ENCODE measurements at places on chromosomes 7 and 10.

DNA sequence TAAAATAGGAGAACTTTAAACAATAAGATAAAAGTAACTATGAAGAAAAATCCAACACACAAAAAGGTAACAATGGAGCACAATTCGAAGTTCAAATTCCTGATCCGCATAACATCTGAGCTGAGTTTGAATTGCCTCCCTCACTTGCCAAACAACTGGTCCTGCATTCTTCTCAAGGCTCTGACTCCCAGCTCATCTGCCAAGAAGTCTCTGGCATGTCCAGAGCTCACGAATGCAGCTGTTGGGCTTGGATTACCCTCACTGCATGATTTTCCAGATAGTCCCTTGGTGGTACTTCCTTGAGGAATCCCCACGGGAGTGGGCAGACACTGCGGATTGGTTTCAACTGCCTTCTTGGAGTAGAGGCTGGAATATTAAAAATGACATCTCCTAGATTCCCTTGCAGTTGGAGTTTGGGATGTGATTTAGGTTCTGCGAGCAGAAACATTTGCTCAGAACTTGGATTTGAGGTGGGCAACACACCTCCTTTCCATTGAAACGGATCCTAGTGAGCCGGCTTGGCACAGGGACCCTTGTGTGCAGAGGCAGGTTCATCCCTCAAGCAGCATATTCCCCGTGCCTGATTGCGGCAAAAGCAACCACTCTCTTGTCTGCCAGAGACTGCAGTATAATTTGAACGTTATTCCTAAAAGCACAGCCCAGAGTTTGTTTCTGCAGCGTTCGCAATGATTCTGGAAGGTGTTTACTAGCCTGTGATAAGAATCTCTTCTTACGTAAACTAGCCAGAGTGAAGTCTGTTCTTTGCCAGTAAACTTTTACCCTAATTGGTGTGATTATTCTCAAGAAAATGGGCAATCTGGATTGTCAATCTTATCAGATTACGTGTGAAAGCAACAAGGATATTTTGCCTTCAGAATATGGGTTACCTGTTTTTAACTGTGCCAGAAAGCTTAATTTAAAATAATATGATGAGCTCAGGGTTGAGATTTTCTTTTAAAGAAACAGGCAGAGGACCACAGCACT is 23.4 kb upstream of the PRKCQ start:
- DNase-seq, result no peak

- DNase-seq, result no peak
These were observed 2.1 kb upstream of the HOXA1 start for GRCh38 chr7:27097686-27098577.

- DNase-seq, result no peak
These were observed 52.2 kb downstream of the ASB13 start for GRCh38 chr10:5614155-5614721.

GRCh38 chr10:71255808-71256660 is 43.7 kb downstream of the UNC5B start:
- DNase-seq, result no peak

DNA sequence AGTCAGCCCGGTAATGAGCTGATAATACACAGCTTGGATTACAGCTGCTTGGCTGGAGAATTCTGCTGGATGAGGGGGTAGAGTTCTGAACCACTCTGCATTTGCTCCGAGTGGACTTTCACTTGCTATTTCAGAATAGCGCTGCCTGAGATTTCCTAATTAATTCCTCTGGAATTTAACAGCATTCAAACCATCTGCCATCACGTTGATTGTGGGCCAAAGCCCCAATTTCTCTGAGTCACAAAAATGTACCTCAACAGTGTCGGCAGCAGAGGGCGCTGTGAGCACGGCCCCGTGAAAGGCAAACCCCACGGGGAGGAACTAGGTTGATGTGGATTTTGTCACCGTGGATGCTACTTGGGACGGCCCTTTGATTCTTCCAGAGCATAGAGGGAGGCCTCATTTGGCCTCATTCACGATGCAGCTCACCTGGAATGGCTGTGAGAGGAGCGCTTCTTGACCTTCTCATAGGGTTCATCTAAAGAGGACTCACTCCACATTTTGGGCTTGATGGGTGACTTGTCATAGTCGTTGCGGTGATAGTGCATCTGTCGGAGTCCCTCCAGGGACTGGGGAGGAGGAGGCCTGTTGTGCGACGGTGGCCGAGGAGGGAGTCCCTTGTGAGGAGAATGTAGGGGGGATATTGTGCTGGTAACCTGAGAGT is 73.3 kb downstream of the PRPF18 start:
- peak; percentile 55 for DNase-seq

DNA sequence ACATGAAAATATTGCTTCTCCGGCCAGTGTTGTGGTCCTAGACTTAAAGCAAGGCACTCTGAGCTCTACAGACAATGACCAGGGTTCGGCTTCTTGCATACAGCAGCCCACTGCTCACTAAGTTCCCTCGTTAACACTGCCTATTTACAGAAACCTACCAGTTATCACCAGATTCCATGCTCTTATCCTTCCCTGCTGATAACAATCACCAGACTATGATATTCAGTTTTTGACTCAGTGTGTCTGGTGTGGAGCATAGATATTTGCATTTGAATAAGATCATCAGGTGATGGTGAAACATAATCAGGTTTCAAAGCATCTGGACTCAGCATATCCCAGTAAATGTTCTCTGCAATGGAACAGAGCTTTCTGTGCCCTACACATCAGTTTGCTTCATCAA is 182.3 kb downstream of the SNX13 start:
- no peak for DNase-seq

DNA sequence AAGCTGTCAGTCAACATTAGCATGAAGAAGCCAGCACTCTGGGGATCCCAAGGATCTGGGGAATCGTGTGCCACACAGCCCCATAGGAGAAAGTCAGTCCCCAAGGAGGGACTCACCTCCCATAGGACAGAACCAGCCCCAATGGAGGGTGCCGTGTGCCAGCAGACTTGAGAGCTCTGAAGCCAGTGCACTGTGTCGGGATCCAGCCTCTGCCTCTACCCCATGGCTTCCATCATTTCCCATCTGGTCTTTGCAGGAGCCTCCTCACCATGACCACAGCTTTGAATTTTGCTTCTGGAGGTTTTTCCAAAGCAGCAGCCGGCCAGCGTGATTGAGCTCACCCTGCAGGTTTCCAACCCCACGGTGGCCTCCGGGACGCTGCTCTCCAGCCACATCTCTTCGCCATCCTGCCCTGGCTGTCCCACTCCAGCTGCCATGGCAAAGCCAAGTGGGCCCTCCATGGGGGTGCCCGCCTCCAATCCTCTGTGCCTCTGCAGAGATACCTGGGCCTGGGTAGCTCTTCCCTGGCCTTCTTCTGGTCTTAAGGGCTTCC is 171.8 kb upstream of the SHH start:
- no peak for DNase-seq

- no peak for DNase-seq
These were observed 2.0 kb upstream of the HEPACAM2 start for GRCh38 chr7:93228302-93228701.

DNA sequence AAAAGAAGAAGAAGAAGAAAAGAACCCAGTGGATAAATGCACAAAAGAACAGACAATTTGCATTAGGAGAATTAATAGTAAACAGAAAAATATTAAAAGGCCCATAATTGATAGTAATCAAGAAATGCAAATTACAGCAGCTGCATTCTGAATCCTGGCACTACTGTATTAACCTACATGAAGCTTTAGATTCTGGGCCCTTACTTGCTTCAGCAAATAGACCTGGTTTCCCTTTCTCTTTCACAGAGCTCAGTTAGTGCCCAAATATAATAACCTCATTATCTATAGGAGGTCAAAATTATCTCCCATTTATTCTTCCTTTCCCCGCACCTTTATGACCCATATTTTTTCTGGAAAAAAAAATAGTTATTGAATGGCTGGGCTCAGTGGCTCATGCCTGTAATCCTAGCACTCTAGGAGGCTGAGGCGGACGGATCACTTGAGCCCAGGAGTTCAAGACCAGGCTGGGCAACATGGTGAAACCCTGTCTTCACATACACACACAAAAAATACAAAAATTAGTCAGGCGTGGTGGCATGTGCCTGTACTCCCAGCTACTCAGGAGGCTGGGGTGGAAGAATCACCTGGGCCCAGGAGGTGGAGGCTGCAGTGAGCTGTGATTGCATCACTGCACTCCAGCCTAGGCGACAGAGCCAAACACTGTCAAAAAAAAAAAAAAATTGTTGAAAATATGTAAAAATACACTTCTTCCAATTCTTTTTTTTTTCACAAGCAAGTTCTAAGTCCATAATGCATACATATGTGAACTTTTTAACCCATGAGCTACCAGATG is 36.0 kb upstream of the PIK3AP1 start:
- DNase-seq, result no peak

DNA sequence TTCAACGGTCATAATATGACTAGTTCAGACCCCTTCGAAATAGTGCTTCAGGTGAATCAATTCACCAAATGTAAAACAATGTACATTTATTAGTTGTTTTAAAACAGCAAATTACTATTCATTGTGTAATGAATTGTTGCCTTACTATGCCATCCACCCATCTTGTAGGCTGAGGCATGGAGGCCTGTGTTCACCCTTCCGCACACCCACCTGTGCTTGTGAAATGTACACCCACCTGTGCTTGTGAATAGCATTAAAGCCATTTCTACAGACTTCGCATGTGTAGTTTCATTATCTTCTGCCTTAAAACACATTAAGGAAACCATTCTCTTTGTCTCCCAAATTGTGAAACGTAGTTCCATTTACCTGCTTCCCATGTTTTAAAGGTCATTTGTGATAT is 16.8 kb downstream of the CLRN3 start:
- DNase-seq, result no peak

DNA sequence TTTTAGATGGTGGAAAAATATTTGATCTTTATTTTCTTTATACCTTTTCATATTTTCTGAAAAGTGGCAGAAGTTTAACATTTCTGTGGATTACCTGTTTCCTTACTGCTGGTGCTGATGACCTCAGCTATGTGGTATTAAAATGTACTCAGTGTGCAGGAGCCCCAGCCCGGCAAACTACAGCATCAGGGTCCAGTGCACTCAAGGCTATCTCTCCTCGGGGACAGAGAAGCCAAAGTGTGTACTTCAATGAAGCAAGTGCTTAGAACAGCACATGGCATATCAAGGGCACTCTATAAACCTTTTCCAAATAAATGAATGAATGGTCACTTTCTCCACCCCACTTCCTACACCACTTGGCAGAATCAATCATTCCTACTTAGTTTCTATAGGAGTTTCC is 111.8 kb downstream of the HIP1 start:
- no peak for DNase-seq

DNA sequence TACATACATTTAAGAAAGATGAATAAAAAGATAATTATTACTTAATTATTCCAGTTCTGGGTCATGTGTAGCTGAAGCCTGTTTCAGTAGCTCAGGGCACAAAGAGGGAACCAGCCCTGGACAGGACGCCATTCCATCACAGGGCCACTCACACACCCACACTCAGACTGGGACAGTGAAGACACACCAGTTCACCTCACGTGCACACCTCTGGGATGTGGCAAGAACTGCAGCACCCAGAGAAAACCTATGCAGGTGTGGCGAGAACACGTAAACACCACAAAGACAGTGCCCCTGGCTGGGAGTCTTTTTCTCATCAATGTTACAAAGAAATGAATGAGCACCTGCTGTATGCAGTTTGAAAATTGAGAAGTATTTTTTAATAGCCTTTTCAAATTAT is 1.6 kb upstream of the IDI1 start:
- DNase-seq, result no peak

- no peak for DNase-seq
These were observed 97.1 kb downstream of the GNAI1 start for GRCh38 chr7:80231707-80232106.

DNA sequence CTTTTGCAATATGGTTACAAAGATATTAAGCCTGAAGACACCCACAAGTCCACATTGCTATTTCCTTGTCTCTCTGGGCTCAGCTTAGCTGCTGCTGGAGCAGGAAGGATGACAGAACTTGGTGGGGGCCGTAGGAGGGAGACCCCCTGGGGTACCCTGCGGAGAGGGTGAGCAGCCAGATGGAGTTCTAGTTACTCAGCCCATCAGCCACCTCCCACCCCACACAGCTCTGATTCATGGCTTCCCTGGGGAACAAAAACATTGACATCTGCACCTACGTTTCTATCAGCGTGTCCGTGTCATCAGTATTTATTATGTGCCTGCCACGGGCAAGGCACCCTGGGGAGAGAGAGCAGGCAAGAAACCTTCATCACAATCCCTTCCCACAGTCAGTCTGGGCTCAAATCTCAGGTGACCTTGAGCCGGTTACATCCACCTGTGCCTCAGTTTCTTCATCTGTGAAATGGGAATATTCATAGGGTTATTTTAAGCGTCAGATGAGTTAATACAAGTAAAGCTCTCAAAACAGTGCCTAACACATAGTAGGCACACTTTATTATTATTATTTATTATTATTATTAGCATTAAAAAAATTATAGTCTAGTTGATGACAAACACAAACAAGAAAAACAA is 131.5 kb downstream of the C10orf105 start:
- no peak for DNase-seq

DNA sequence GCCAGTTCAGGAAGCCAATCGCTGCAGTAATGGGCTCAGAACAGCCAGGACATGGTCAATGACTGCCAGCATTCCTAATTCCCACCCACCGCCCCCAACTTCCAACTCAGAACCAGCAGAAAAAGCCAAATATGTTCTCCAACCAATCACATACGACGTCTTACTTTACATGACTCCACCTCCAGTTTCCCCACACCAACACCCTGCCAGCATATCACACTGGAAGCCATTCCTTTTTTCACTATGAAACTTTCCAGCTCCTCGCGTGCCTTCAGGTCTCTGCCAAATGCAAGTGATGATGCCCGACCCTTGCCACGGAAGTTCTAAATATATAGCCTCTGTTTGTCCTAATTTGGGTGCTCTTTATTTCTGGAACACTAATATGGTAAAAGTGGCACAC is 12.5 kb downstream of the NPS start:
- DNase-seq, result no peak

DNA sequence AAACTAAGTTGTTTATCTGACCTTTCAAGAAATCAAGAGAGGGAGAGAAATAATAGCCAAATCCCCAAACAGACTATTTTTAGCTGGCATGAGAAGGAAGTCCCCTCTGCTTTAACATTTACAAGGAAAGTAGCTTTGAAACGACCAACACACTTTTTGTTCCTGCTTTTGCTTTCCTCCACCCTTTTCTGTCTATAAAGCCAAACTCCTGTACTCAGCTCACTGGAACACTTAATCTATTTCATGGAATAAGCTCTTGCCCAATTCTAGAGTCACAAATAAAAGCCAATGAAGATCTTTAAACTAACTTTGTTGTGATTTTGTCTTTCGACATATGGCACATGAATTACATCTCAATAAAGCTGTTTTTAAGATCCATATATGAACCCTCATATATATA is 86.8 kb upstream of the CCDC71L start:
- DNase-seq, result no peak

GRCh38 chr10:32959006-32959920 is 1.2 kb upstream of the ITGB1 start:
- DNase-seq, result no peak

GRCh38 chr7:112411186-112411795 is 39.0 kb upstream of the IFRD1 start:
- no peak for DNase-seq

- DNase-seq, result no peak
These were observed 72.4 kb downstream of the DNAJB6 start for GRCh38 chr7:157409149-157409752.

- DNase-seq, result no peak
These were observed 74.6 kb upstream of the NKX6-2 start for GRCh38 chr10:132860532-132860931.
